ENCODE measurements at places on chromosomes 11 and 22.
A peak's percentile ranks its signal among the peaks of the same experiment; 100 is the strongest.

GRCh38 chr11:17593466-17594245, 46.6 kb downstream of the OTOG start:
- no peak for DNase-seq
- H3K27ac ChIP-seq = no peak overlapping the region
- H3K4me1 ChIP-seq = no peaks in the 10 kb centered on the region
- H3K36me3 ChIP-seq = no peaks in the 10 kb centered on the region
- H3K27me3 ChIP-seq = peaks cover 6% of the 10 kb centered on the region
- H3K4me3 ChIP-seq = no peak overlapping the region

DNA sequence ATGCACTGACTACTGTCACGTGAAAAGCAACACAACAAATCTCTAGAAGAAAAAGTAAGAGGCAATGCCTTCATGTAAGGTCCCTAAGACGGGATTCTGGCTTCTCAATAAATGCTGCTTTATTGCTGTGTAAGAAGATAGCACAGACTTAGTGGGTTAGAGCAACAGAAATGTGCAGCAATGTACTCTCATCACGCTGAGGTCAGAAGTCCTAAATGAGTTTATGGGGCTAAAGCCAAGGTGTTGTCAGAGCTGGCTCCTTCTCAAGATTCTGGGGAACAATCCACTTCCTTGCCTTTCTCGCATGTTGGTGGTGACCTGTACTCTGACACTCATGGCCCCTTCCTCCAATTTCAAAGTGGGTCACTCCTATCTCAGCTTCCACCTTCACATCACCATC, 93.4 kb downstream of the SHANK2 start:
- H3K36me3 ChIP-seq = no peaks in the 10 kb centered on the region
- H3K4me1 ChIP-seq = no peaks in the 10 kb centered on the region
- no peak for DNase-seq
- peaks cover 4% of the 10 kb centered on the region for H3K27me3 ChIP-seq

DNA sequence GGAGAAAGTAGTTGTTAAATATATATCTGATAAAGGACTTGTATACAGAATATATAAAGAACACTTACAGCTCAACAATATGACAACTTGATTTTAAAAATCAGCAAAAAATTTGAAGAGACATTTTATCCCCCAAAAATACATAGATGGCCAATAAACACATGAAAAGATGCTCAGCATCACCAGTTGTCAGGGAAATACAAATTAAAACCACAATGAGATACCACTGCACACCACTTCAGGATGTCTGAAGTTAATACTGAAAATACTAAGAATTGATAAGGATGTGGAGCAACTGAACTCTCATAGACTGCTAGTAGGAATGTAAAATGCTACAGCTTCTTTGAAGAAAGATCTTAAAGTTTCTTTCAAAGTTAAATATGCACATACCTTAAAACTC, 49.2 kb downstream of the KREMEN1 start:
- H3K27ac ChIP-seq = no peak overlapping the region
- no peak overlapping the region for H3K4me3 ChIP-seq
- DNase-seq = no peak
- no peaks in the 10 kb centered on the region for H3K27me3 ChIP-seq
- H3K36me3 ChIP-seq = no peaks in the 10 kb centered on the region

DNA sequence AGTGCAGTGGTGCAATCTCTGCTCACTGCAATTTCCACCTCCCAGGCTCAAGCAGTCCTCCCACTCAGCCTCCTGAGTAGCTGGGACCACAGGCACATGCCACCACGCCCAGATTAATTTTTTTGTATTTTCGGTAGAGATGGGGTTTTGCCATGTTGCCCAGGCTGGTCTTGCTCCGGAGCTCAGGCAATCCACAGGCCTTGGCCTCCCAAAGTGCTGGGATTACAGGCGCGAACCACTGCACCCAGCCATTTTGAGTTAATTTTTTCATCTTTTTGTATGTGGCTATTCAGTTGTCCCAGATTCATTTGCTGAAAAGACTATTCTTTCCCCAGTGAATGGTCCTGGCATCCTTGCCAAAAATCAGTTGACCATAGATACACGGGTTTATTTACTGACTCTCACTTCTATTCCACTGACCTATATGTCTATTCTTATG, 63.6 kb downstream of the MAPK1 start:
- DNase-seq = no peak
- no peak overlapping the region for H3K27ac ChIP-seq
- no peak overlapping the region for H3K4me3 ChIP-seq
- peaks cover 41% of the 10 kb centered on the region for H3K36me3 ChIP-seq
- H3K4me1 ChIP-seq = no peaks in the 10 kb centered on the region
- H3K27me3 ChIP-seq = no peaks in the 10 kb centered on the region

DNA sequence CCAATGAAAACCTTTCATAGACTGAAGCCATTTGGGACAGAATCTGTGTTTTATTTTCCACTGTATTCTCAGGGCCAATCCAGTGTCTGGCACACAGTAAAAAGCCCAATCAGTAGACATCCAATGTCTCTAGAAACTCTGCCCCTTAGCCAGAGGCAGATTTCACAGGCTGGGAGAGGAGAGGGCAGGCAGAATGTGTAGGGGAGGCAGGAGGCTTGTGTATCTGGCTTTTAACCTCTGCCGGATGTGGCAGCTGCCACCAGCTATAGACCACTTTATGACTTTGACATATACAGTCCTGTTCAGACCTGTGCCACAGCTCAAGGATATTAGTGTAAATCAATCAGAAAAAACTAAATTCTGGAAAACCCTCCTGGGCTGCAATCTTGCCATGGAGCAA, 4.4 kb downstream of the EXPH5 start:
- H3K4me1 ChIP-seq = peaks cover 7% of the 10 kb centered on the region
- no peaks in the 10 kb centered on the region for H3K36me3 ChIP-seq
- H3K4me3 ChIP-seq = no peak overlapping the region
- no peak for DNase-seq

DNA sequence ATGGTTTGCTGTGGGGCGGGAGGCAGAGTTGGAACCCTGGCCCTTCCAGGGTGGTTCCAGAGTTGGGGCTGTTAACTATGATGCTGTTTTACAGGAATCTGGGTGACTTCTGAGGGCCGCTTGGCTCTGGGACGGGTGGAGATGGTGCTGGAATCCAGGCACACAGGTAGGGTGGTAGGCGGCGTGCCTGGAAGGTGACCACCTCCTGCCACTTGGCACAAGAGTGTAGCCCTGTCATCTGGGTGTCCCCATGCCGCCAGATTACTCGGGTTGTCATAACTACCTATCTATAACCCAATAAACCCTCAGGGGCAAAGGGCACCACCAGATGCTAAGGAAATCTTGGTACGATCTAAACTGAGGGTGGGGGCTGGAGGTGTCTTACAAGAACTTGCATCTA, 1.3 kb downstream of the CARS1 start:
- no peaks in the 10 kb centered on the region for H3K36me3 ChIP-seq
- H3K27me3 ChIP-seq = no peaks in the 10 kb centered on the region
- no peak for DNase-seq
- H3K27ac ChIP-seq = no peak overlapping the region
- peak overlapping the region; percentile 70 for H3K4me3 ChIP-seq
- H3K4me1 ChIP-seq = peaks cover 25% of the 10 kb centered on the region

DNA sequence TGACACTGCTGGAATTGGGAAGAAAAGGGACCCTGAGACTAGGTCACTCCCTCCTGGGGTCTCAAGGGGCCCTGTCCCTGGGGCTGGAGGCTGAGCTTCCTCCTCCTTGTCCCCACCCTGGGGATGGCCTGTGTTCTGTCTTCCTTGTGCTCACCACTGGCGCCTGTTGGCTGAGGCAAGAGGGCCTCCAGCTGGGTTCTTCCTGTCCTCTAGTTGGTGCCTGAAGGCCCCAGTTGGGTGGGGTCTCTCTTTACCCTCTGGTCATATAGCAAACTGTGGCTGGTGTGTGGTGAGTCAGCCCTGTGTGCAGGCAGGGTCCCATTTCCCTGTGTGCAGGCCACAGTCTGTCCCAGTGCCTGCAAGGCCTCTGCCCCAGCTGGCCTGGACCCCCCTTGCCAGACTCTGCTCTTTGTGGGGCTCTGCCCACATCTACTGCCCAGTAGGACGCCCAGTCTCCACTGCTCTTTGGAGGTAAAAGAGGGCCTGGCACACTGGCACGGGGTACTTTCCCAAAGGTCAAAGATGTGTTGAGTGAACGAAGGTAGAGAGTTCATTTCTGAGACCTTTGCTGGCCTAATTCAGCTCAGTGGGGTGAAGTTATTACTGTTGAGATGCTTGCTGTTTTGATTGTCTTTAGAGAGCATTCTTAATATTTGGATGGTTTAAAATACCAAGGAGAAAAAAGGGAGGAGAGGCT, 55.1 kb upstream of the CLDN5 start:
- DNase-seq = no peak
- H3K4me1 ChIP-seq = peaks cover 14% of the 10 kb centered on the region
- peak overlapping the region; percentile 62 for H3K27ac ChIP-seq
- H3K4me3 ChIP-seq = no peak overlapping the region

GRCh38 chr11:83272627-83273026, 13.5 kb downstream of the CCDC90B start:
- no peak for DNase-seq
- H3K27me3 ChIP-seq = no peaks in the 10 kb centered on the region
- no peaks in the 10 kb centered on the region for H3K4me1 ChIP-seq
- H3K36me3 ChIP-seq = peaks cover 88% of the 10 kb centered on the region

DNA sequence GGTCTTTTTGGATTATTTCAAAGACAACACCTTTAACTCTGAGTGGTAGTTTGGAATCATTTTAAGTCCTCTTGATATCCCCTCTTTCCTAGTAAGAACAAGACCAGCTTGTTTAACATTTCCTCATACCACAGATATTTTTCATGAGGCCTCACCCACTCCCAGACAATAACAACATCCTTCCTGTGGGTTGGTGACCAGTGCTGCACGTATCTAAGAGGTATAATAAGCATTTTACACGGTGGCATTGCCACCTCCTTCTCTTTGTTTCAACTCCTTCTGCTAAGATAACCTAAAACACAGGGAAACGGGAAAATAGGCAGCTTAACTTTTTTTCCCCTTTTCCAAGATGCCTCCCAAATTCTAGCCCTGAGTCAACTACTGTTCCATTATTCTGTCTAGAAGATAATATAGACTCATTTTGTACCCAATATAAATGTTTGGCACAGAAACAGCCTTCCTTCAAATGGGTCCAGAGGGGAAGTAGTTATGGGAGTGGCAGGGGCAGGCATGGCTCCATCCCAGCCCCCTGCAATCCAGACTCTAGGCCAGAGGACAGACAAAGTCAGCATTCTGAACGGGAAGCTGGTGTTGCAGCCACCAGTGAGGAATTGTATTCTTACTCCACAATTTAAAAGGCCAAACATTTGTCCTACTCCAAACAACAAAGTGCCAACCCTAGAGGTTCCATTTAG, 28.5 kb downstream of the MAML2 start:
- H3K27ac ChIP-seq = peak overlapping the region; percentile 41
- no peak overlapping the region for H3K4me3 ChIP-seq
- peaks cover 16% of the 10 kb centered on the region for H3K4me1 ChIP-seq
- H3K36me3 ChIP-seq = no peaks in the 10 kb centered on the region

GRCh38 chr11:77557553-77557952, 32.2 kb upstream of the AQP11 start:
- no peak overlapping the region for H3K27ac ChIP-seq
- H3K4me3 ChIP-seq = no peak overlapping the region
- H3K27me3 ChIP-seq = no peaks in the 10 kb centered on the region
- H3K4me1 ChIP-seq = no peaks in the 10 kb centered on the region

- H3K36me3 ChIP-seq = no peaks in the 10 kb centered on the region
- DNase-seq = no peak
- H3K27ac ChIP-seq = no peak within 1 kb of the TSS
- no peak within 1 kb of the TSS for H3K4me3 ChIP-seq
Observed at GRCh38 chr11:124256076-124256475, at the start of gene OR8G5. Gene OR8G5, plus strand, starts transcription at chr11:124256376. Its CDS starts 8,556 bp downstream, at chr11:124264932.

GRCh38 chr11:44528103-44528502, 37.4 kb upstream of the CD82 start:
- H3K4me3 ChIP-seq = no peak overlapping the region
- H3K4me1 ChIP-seq = peaks cover 10% of the 10 kb centered on the region
- no peak overlapping the region for H3K27ac ChIP-seq
- H3K27me3 ChIP-seq = no peaks in the 10 kb centered on the region
- DNase-seq = no peak

DNA sequence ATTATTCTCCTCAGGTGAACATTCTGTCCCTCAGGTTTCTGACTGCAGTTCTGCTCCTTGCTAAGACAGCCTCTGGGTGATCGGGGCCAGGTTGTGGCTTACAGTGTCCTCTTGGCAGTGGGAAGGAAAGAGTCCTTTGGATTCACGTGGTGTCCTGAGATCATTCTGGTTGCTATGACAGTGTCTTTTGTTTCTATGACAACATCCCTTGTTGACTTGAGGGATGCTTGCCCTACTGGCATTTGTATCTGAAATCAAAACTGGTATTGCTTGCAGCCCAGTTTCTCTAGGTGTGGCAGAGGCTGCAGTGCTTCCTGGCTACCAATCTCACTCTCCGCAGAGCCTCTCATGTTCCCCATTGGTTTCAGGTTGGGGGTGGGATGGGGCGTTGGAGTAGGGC, 151.8 kb upstream of the CCDC90B start:
- H3K27ac ChIP-seq = no peak overlapping the region
- H3K4me1 ChIP-seq = no peaks in the 10 kb centered on the region
- no peaks in the 10 kb centered on the region for H3K36me3 ChIP-seq

DNA sequence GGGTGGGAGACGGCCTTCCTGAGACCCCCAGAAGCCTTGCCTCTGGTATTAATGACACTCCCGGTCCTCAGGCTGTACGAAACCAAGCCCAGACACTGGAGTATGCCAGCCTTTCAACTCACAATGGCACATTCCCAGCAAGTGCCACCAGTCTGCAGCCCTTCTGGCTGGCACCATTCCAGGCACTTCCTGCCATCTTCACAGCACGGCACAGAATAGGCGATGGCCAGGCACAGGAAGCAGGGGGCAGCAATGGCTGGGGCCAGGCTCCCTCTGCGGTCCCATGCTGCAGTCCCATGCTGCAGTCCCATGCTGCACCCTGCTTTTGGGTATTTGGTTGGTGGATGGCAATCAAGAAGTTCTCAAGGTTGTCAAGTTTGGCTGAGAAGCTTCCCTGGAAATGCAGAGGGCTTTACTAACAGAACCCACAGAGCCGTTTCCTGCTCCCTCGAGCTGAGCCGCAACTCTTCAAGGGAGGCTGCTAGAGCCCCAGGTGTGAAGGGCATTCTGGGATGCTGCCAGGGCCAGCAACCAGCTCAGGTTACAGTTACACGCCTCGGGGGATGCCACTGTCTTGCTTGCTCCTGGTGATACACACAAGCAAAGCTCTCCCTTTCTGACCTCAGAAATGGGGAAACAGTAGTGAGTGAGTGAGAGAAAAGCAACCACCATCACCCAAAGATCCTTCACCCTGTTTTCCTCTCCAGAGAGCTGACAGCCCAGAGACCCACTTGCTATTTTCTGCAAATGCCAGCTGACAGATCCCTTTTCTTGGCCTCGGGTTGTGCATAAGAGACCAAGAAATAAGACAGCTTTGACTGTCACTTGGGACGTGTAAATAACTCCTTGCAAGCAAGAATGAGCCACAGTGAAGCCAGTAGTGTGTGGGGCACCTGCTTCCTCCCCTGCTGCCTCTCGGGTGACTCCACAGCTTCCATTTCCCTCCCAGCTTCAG, 23.9 kb downstream of the LRFN4 start:
- H3K4me3 ChIP-seq = no peak overlapping the region
- DNase-seq = no peak
- H3K27me3 ChIP-seq = no peaks in the 10 kb centered on the region
- H3K27ac ChIP-seq = no peak overlapping the region
